ENCODE measurements at places on chromosomes 5 and 9. TPM values are rescaled to one million over a fixed set of nuclear protein-coding genes. Genes with fewer than 3 reads are reported as not detected.

Gene OCLN
- 2.0 TPM for total RNA-seq

Gene CKS2
- total RNA-seq = 7.1 TPM

Gene UAP1L1
- total RNA-seq = 11.3 TPM

DNA sequence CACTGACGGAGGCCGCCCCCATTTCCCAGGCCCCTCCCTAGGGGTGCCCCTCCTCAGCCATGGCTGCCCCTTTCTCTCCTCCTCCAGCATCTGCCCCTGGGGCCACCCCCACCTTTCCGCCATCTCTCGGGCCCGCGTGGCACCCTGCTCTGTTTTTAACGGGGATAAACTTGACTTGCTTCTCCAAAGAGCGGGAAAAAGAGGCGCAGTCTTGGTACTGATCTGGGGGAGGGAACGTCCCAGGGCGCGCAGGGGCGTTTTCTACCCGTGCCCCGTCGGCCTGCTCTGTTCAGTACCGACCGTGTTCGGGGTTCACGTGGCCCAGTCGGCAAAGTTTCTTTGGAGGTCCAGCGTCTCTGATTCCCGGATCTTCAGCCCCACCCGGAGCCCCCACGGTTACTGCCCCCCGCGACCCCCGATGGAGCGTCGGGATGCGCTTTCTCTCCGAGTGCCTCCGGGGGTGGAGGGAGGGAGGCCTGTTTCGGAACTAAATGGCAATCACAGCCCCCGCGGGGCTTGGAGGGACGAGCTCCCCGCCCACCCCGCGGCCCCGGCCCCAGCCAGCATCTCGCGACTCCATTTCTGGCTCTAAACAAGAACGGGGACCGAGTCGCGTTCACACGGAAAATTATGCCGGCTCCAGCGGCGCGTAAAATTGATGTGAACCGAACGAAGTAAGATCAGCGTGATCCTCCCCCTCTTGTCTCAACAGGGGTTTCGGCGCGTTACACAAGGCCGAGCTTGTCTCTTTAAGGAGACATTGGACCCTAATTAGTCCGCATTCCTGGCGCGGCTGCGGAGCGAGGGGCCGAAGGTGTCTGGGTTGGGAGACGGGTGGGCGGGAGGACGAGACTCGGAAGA is 1.1 kb upstream of the TLE4 start:
- peak; percentile 55 for DNase-seq

DNA sequence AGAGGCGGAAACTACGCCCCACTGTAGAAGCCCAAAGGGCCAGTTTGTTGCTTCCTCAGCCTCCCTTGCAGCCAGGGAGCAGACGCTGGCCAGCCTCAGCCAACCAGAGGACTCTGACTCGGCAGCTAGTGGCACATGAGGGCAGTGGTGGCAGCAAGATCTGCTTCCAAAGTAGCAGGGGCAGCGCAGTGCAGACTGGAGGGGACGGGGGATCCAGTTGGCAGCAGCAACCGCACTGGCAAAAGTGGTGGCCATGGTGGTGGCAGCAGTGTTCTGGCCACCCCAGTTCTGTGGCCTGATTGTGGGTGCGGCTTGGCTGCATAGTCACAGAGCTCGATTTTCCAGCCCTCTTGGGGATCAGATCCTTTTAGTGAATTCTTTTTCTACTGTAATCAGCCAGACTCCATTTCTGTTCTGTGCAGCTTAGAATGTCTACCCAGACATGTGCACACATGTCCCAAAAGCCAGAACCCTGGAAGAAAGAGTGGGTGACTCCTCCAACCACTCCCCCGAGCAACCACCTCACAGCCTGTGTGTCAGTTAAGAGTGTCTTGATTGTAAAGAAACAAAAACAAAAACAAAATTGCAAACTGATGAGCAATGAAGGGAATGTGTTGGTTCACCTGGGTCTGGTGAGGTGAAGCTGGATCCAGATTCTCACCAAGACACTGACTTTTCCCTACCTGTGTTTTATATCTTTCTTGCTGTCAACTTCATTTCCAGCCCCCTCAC is 11.0 kb upstream of the ZBTB43 start:
- DNase-seq = no peak
